Activated CD8-positive, alpha-beta memory T cell treated with anti-CD3 and anti-CD28 coated beads, Interleukin-2, amount 50 U/mL, for 48 hours (primary cell): ENCODE measurements at places on chromosomes 5 and 9.

DNA sequence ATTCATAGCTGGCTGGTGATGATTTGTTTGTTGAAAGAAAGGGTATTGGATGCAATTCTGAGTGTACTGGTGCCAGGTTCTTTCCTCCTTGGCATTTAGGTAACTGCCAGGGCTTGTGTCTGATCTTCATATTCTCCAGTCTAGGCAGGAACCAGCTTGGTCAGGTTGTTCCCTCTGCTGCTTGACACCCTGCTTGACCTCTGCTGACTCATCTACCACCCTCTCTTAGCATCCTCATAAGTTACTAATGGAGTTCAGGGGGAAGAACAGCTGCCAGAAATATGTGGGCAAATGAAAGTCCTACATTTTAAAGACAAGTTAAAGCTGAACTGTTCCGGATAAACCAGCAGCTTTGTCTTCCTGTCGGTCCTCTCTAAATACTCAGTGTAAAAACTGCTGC is 116.1 kb upstream of the TNC start:
- DNase-seq: no peak

GRCh38 chr9:92992549-92992948 is 45.2 kb downstream of the FGD3 start:
- no peak for DNase-seq

GRCh38 chr9:133895335-133895734 is 96.8 kb downstream of the VAV2 start:
- no peak for DNase-seq

DNA sequence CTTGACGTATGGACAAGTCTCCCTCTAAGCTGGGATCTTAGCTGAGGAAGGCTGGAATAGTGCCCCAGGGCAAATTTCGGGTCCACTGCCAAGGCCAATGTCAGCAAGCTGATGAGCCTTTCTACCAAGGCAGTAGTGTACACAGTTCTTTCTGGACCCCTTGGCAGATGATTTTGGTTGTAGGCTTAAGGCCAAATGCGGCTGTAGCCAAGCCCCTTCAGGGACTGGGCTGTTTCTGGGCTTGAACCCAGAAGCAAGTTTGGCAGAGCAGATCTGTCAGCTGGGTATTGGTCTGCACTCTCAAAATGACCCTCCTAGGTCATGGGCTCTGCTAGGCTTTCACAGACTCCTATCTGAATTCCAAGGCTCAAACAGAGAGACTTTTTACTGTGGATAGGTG is 121.6 kb downstream of the ADAMTSL1 start:
- DNase-seq: no peak

GRCh38 chr5:32733590-32734340 is 22.6 kb downstream of the NPR3 start:
- DNase-seq: no peak

- no peak for DNase-seq
Observed at GRCh38 chr5:10611290-10611689, 47.4 kb downstream of the ANKRD33B start.
